ENCODE measurements at places on chromosomes 12 and 14. TPM values are rescaled to one million over a fixed set of nuclear protein-coding genes. Genes with fewer than 3 reads are reported as not detected.

- no peak overlapping the region for H3K4me3 ChIP-seq
- peaks cover 32% of the 10 kb centered on the region for H3K36me3 ChIP-seq
- peaks cover 50% of the 10 kb centered on the region for H3K4me1 ChIP-seq
These were observed 11.5 kb upstream of the EID3 start for GRCh38 chr12:104291867-104292524.

GRCh38 chr12:52210186-52210924 lies 18.5 kb upstream of the KRT80 start:
- no peak overlapping the region for H3K27ac ChIP-seq
- H3K4me1 ChIP-seq: peaks cover 5% of the 10 kb centered on the region
- DNase-seq: no peak
- H3K36me3 ChIP-seq: no peaks in the 10 kb centered on the region

GRCh38 chr14:51962711-51963110 lies 26.6 kb upstream of the RTRAF start:
- no peaks in the 10 kb centered on the region for H3K27me3 ChIP-seq
- H3K4me3 ChIP-seq: no peak overlapping the region
- DNase-seq: no peak
- no peak overlapping the region for H3K27ac ChIP-seq

- no peak for DNase-seq
- H3K27ac ChIP-seq: no peak overlapping the region
- H3K4me3 ChIP-seq: no peak overlapping the region
- no peaks in the 10 kb centered on the region for H3K27me3 ChIP-seq
- no peaks in the 10 kb centered on the region for H3K36me3 ChIP-seq
These were observed 53.3 kb downstream of the BMAL2 start for GRCh38 chr12:27385766-27386564.

- H3K27ac ChIP-seq: no peak overlapping the region
- no peak overlapping the region for H3K4me3 ChIP-seq
- peaks cover 21% of the 10 kb centered on the region for H3K36me3 ChIP-seq
- DNase-seq: no peak
- no peaks in the 10 kb centered on the region for H3K27me3 ChIP-seq
These were observed 19.5 kb downstream of the MRPS35 start for GRCh38 chr12:27730097-27730588.

GRCh38 chr12:94140556-94140955 lies 7.8 kb upstream of the PLXNC1 start:
- H3K36me3 ChIP-seq: no peaks in the 10 kb centered on the region
- no peaks in the 10 kb centered on the region for H3K27me3 ChIP-seq
- no peak overlapping the region for H3K27ac ChIP-seq
- H3K4me3 ChIP-seq: no peak overlapping the region

DNA sequence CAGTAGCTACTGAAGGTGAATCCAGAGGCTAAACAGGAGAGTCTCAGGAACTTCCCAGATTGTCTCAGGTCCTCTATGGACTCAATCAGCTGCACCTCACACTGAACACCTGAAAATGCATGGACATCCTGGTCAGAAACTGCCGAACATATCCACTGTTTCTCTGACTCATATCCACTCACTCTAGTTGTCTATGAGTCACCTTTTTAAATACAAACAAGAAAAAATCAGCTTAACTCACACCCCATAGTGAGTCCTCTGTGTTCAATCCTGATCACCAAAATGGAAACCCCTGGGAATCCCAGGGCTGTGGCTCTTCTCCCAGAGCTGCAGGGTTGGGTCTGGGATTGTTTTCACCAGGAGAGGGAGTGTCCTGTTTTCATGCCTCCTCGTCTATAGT lies 556.7 kb downstream of the TMEM121 start:
- no peaks in the 10 kb centered on the region for H3K27me3 ChIP-seq
- no peak overlapping the region for H3K4me3 ChIP-seq
- no peak for DNase-seq
- no peaks in the 10 kb centered on the region for H3K4me1 ChIP-seq

DNA sequence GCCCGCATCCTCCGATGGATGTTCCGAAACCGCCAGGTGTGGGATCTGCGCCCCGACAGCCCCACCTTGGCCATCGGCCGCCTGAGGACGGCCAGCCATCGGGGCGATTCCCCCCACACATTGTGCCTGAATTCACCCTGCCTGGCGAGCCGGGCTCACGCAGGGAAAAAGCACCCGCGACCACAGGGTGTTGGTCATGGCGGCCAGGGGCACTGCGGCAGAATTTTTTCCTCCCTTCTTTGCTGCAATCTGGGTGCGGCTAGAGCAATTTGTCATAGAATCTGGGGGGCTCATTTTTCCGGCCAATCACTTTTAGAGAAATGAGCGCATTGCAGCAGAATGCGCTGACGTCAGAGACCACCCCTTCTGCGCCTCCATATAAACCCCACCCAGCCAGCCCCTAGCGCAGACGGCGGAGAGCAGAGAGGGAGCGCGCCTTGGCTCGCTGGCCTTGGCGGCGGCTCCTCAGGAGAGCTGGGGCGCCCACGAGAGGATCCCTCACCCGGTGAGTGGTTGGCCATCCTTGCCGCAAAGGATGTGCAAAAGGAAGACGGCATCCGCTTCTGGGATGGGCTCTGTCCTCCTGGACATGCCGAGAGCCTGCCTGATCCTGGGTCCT lies at the start of gene MEG3:
Gene MEG3, plus strand, starts transcription at position 406 of the 619 bp plus-strand sequence.
- peaks cover 4% of the 10 kb centered on the region for H3K4me1 ChIP-seq
- DNase-seq: no peak
- H3K27me3 ChIP-seq: no peaks in the 10 kb centered on the region
- H3K27ac ChIP-seq: peak within 1 kb of the TSS; percentile 79
- H3K36me3 ChIP-seq: no peaks in the 10 kb centered on the region
- H3K4me3 ChIP-seq: peak within 1 kb of the TSS; percentile 43

- DNase-seq: no peak
- no peaks in the 10 kb centered on the region for H3K36me3 ChIP-seq
These were observed 421.5 kb downstream of the FUT8 start for GRCh38 chr14:65834051-65834450.

DNA sequence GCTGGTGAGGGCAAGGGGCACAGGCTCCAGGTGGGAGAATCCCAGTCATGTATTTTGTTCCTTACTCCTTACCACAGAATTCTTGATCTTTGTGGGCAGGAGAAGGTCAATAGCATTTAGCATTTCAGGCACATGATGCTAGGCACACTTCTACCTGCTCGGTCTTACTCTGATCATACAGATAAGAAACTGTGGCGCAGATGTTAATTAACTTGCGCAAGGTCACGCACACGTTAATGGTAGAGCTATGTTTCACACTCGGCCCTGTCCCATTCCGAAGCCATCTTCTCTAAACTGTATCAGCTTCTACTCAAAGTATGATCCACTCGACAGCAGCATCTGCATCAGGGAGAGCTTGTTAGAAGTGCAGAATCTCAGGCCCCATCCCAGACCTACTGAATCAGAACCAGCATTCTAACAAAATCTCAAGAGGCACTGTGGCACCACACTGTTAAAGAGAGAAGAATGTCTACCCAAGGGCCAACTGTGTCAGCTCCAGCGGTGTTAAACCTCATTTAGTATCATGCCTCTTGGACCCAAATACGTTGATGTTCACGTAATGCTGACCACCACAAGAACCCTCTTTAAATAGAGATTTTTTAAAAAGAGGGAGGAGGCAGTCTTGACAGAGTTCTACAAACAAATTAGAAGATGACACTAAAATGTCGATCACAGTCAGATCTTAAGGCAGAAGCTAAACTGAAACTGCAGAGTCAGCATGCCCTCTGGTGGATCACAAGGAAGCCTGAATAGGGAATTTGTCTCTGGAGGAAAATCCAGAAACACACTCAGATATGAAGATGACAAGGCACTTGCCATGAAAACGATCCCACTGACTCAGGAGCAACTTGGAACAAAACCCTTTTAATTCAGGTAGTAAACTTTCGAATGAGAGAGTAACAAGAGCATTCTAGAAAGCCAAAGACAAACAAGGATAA lies 7.3 kb downstream of the STXBP6 start:
- no peak overlapping the region for H3K27ac ChIP-seq
- peaks cover 9% of the 10 kb centered on the region for H3K4me1 ChIP-seq
- H3K27me3 ChIP-seq: no peaks in the 10 kb centered on the region
- DNase-seq: no peak

NPAS3 gene
- 1.2 TPM for total RNA-seq

EML1 gene
- 32.7 TPM for total RNA-seq

CEP170B gene
- 17.9 TPM for total RNA-seq

MAGOHB gene
- total RNA-seq: 7.9 TPM

REP15 gene
- not detected for total RNA-seq
